ENCODE measurements at places on chromosomes 11 and 22.

DNA sequence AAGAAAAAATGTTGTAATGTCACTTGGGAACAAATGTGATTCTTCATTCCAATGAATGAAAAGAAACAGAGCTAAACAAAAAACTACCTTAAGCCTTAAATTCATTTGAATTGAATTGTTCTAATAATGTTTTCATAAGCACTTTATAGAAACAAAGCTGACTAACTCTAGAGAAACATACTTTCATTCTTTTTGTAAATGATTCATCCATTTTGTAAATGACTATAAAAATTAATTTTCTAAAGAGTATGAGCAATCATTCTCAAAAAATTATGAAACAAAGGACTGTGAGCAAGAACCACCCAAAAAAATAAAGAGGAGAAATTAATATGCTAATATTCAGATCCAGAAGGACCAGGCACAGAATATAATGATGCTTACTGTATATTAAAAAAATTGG, 986.5 kb upstream of the CHORDC1 start:
- DNase-seq, result no peak

DNA sequence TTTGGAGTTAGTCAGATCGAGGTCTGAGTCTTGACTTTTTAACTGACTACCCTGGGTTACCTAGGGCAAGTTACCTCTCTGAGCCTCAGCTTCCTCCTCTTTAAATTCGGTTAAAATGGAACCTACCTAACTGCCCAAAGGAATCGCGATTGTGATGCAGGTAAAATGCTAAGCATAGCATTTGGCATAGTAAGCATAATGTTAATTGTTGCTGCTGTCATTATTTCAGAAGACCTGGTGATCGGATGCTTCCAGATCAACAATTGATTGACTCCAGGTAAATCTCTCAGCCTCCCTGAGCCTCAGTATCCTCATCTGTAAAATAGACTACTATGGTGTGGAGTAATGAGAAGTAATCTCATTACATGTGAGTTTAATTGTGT, 550 bp upstream of the SLC43A1 start:
- no peak for DNase-seq

- no peak for DNase-seq
Measured at GRCh38 chr22:19848298-19849224, 6.1 kb downstream of the GNB1L start.

- DNase-seq, result no peak
Measured at GRCh38 chr11:70712471-70712870, 314.1 kb downstream of the CTTN start.

DNA sequence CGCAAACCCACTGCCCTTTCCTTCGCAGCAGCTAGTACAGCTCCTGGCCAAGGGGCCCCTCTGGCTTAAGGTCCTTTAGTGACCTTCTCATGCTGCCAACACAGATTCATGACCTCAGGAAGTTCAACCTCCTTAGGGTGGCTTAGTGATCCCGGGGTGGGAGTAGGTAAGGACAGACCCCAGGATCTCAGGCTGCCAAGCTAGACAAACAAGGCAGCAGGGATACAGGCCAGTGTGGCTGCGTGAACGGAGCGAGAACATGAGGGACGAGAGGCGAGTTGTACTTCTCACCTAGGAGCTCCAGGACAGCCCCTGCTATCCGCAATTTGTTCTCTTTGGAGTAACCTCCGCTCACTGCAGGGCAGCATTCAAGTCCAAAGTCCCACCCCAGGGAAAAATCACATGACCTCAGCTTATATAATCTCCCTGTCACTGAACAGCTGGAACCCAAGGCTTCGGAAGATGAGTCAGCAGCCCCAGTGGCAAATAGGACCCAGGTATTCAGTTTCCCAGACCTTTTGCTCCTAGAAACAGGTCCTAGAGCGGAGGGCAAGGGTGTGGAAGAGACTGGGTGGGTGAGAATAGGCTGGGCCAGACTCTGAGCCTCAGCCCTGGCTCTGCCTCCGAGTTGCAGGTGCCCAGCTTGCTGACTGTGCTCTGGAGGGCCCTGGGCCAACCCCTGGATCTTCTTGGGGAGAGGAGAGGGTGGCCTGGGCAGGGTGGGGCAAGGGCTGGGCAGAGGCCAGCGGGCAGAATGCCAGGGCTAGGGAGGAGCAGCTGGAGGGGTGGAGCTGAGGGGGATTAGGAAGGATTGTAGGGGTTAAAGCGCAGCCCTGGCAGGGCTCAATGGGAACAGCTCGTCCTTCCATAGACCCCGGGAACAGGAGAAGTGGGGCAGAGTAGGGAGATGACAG, 13.1 kb downstream of the USP2 start:
- DNase-seq, result no peak

GRCh38 chr11:130779943-130780342, 136.3 kb downstream of the SNX19 start:
- no peak for DNase-seq

DNA sequence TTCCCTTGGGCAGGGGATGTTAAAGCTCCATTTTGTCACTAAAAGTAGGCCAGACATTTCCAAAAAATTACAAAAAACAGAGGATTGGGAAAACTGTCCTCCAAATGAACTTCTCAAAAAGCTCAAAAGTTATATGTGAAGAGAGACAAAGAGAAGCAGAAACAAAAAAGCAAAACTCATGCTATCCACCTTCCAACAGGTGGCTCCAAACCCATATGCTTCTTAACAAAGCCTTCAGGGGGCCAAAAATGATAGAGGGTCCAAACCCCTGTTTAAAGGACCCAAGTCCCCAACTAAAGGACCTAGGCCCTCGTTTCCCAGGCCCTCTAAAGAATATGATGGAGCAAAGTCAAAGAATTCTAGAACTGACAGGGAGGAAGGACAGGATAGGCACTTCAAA, 146.7 kb downstream of the AASDHPPT start:
- no peak for DNase-seq
